ENCODE measurements at places on chromosomes 4 and X. TPM values are rescaled to one million over a fixed set of nuclear protein-coding genes. Genes with fewer than 3 reads are reported as not detected.

F8A3 gene
- total RNA-seq, result not detected

DNA sequence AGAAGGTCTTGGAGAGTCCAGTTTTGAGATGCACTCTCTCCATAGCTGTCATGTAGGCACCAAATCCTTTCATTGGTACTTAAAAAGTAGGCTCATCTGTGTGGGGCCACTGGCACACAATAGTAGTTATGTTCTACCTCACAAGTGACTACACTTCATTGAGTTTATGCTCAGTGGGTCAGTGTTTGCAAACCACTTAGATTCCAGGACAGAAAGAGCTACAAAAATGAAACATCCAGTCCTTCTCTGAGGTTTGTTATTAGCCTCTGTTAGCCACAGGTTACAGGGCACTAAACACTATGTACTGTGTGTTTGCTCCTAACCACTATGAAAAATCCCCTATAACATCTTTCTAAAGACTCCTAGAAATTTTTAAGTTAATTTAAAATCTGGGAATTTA is 13.8 kb downstream of the RAB28 start:
- no peak for DNase-seq

GRCh38 chrX:129600981-129601424 is 53.8 kb downstream of the APLN start:
- DNase-seq, result no peak

ARHGAP36 gene
- total RNA-seq, result not detected

DNA sequence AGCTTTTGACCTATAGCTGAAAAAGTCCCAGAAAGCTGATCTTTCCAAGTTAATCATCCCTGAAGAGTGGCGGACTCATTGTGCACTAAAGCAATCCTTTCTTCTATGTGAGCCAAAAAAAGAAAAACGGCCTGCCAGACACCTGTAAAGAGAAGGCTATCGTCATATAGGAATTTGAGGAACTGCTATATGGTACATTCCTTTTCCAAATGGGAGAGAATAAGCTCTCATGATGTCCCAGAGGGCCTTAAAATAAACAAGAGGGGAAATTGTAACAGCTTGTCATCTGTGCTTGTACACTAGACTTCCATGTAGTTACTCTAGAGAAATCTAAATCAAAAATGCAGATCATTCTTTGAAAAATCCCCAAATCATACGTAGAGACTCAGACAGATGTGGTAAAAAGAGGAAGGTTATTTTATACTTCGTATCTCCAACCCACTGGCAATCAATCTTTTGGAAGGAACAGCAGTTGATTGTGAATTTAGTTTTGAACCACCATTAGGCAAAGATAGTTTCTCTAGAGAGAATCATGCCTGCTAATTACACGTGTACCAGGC is 26.1 kb downstream of the GPR174 start:
- DNase-seq, result no peak

- no peak for DNase-seq
Measured at GRCh38 chr4:117224256-117224655, 138.9 kb upstream of the TRAM1L1 start.

CCDC149 gene
- 11.4 TPM for total RNA-seq

NSUN7 gene
- total RNA-seq, result 0.95 TPM

GRCh38 chr4:95272797-95273196 is 276.0 kb downstream of the UNC5C start:
- DNase-seq, result no peak

DNA sequence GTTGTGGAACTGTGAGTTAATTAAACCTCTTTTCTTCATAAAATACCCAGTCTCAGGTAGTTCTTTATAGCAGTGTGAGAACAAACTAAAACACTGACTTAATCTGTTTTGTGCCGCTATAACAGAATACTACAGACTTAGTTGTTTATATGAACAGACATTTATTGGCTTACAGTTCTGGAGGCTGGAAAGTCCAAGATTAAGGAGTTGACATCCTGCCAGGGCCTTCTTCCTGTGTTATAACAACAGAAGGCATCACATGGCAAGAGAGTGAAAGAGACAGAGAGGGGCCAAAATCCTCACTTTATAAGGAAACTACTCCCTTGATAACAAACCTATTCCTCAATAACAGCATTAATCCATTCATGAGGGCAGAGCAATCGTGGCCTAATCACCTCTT is 42.5 kb upstream of the KCNIP4 start:
- DNase-seq, result no peak

H2BW2 gene
- total RNA-seq, result not detected

DNA sequence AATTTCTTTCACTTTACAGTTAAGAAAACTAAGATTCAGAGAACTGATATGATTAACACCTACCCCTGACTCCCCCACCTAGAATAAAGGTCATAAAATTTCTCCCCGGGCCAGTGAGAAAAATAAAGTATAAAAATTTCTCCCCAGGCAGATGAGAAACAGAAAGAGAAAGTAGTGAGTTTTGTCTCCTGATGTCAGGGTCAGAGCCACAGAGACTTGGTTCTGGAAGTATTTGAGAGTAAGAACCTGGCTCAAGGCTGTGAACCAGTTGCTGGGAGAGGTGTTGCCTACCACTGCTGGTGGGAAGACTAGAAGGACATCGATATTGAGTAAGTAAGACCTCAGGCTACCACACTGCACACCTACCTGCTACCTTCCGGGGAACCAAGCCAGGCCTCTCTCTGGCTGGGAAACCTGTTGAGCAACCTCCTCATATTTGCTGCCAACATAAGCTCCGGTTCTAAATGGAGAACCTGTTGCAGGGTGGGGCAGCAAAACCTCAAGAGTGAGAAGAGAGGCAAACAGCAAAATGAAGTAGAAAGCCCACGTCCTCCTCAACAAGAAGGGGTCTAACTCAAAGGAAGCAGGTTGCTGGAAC is 104.2 kb upstream of the PUDP start:
- no peak for DNase-seq

PGAM4 gene
- total RNA-seq, result not detected

NOX1 gene
- total RNA-seq, result not detected

SPANXA1 gene
- not detected for total RNA-seq

GPM6B gene
- total RNA-seq, result 5.1 TPM

SPANXN3 gene
- total RNA-seq, result not detected

GRCh38 chr4:183483997-183484396 is 20.9 kb upstream of the ING2 start:
- no peak for DNase-seq

All from Right ventricle myocardium inferior (tissue), 1 donor.